Activated naive CD8-positive, alpha-beta T cell treated with anti-CD3 and anti-CD28 coated beads for 36 hours (primary cell): ENCODE measurements at places on chromosomes 4 and X.

GRCh38 chr4:87377816-87378215 is 13.2 kb downstream of the HSD17B11 start:
- DNase-seq, result no peak

DNA sequence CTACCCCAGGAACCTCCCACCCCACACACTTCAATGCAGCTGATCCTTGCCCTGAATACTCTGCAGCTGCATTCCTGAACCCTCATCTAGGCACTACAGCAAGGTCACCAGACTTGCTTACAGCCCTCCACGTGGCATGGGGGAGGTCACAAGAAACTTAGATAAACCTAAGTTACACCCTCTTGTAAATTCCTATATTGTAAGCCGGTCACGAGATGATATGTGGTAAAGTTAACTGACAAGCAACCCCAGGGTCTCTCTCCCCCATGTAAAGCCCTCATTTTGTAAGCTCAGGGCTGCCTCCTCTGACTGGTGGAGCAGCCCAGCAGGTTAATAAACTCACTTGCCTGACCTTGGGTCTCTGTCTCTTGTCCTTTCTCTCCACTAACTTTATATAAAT is 570.7 kb downstream of the PCDH7 start:
- DNase-seq, result no peak

- DNase-seq, result no peak
Measured at GRCh38 chr4:56906489-56907393, 959 bp upstream of the REST start.

GRCh38 chr4:20520901-20521300 is 179.4 kb upstream of the PACRGL start:
- no peak for DNase-seq

GRCh38 chrX:19748896-19749680 is 138.3 kb downstream of the SH3KBP1 start:
- no peak for DNase-seq

DNA sequence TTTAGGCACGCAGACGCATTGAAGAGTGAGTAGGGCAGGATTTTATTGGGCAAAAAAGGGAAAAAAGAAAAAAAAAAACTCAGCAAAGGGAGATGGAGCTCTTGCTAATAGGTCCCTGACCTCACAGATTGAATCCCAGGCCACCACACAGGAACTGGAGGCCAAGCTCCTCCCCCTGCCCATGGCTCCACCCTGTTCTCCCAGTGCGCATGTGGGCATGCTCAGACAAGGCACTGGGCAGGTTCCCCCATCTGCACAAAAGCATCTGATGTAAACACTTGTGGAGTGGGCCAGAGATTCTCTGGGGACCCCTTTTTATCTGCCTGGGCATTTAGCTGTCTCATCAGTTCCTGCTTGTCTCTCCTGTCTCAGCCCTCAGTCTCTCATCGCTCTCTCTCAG is 9.5 kb downstream of the FRMD7 start:
- no peak for DNase-seq

- no peak for DNase-seq
Measured at GRCh38 chr4:95594629-95595028, 45.9 kb upstream of the UNC5C start.

DNA sequence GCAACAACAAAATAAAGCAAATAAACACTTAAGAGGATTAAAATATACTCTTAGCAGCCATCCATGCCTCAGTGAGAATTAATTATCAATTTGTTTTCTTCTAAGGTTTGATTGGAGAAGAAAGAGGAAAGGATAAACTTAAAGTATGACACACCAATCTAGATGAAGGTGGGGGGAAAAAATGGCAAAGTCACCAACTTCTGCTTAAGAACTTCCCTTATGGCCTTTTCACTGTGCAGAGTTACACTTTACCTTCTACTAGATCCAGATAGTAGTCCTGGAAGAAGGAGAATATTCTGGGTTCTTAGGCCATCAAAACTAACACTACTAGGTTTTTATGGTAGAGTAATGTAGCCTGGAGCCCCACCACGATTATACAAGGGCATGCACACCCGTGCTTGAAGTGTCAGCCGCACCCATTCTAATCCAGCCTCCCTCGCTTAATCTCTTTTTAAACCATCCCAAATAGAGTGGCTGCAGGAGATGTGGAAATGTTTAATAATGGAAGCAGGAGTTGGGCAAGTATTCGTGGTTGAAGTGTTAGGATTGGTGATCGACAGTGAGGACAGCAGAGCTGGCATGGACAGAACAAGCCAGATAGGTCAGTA is 14.1 kb downstream of the ENPEP start:
- no peak for DNase-seq

GRCh38 chr4:187555174-187555573 is 440.4 kb upstream of the ZFP42 start:
- DNase-seq, result no peak

DNA sequence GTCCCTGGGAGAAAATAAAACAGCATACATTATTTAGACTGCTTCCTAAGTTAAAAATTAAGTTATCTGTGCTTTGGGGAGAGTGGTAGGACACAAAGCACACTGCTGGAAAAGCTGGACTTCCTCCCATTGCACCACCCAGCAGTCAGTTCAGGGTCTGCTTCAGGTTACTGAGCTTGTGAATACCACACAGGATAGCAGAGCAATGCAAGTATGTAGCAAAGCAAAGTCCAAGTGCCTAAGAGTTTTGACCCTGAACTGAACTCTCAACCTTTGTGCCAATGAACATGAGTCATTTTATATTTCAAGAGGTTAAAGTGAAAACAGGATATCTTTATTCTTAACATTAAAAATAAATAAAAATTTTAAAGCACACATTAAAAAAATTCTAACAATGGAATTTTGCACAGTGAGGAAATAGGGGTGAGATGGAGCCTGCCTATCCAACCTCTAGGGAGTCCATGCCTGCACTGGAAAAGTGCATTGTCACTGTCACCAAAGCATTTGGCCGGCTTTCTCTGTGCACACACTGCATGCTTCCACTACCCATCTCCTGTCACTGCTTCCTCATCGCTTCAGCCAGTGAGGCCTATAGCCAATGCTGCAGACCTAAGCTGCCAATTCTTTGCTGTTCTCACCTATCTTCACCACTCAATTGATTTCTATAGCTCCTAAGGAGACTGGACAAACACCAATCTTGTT is 50.9 kb downstream of the ABCG2 start:
- DNase-seq, result no peak

DNA sequence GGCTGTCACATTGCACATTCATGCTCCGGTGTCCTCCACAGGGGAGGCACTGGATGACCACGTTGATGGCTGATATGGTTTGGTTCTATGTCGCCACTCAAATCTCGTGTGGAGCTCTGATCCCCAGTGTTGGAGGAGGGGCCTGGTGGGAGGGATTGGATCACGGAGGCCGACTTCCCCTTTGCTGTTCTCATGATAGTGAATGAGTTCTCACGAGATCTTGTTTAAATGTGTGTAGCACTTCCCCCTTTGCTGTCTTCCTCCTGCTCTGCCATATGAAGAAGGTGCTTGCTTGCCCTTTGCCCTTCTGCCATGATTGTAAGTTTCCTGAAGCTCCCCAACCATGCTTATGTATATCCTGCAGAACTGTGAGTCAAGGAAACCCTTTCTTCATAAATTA is 22.3 kb upstream of the NAT8L start:
- DNase-seq, result no peak

- DNase-seq, result no peak
Measured at GRCh38 chrX:38500866-38501265, 60.5 kb upstream of the TSPAN7 start.

GRCh38 chrX:65712005-65712806 is 44.8 kb downstream of the MSN start:
- no peak for DNase-seq

GRCh38 chrX:103556963-103557612 is 28.2 kb upstream of the TCEAL4 start:
- no peak for DNase-seq

GRCh38 chr4:181793096-181793495 is 450.1 kb upstream of the TENM3 start:
- DNase-seq, result no peak

DNA sequence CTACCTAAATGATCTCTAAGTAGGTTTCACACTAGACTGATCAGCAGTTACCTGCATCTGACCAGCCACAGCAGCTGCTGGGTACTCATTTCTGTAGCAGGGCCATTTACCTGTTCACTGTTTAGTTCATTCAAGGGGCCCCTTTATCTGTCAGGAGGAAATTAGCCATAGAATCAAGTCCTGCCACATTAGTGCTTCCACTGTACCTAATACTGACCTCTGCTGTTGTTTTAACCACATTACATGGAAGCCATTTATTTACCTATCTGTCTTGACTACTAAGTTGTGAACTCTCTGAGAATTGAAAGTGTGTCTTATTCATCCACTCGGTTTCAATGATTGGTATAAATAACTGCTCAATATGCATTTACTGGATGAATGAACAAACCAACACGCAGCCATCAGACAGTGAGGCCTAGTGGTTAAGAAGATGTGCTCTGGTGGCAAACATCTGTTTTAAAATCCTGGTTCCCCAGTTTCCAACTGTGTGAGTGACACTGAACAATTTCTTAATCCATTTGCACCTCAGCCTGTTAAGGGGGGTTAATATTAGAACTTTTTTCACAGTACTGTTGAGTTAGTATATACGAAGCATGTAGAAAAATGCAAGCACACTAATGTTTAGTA is 30.0 kb upstream of the ANXA5 start:
- no peak for DNase-seq

DNA sequence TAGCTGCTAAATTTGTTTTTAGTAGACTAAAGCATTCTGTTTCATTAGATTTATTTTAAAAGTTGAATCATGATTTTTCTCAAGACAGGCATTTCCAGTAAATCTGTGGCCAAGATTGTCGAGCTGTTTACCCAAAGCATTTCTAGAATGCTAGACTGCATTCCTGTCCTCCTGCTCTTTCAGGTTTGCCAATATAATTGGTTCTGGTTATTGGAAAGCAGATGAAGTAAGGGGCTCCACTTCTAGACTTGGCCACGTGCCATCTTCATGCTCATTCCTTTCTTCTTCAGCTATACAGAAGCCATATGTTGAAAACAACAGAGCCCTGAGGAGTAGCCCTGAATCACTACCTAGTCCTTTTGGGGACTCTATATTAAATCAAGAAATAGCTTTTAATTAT is 62.5 kb downstream of the PGRMC2 start:
- no peak for DNase-seq

DNA sequence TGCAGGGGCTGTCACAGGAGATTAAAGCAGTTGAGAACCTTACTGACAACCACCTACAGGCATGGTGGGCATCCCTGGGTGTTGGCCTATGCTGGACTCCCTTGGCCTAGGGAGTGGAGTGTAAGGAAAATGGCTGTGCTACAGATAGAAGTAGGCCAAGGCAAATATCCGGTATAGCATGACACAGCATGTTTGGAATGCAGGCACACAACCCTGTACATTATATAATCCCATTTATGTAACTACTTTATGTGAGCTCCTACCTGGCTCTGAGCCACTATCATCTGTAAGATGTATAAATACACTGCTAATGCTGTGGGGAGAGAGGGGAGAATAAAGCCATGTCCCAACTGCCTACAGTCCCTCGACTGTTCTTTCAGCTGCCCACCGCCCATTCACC is 38.7 kb upstream of the KCTD8 start:
- DNase-seq, result no peak

GRCh38 chr4:105458001-105458400 is 15.9 kb downstream of the PPA2 start:
- DNase-seq, result no peak

DNA sequence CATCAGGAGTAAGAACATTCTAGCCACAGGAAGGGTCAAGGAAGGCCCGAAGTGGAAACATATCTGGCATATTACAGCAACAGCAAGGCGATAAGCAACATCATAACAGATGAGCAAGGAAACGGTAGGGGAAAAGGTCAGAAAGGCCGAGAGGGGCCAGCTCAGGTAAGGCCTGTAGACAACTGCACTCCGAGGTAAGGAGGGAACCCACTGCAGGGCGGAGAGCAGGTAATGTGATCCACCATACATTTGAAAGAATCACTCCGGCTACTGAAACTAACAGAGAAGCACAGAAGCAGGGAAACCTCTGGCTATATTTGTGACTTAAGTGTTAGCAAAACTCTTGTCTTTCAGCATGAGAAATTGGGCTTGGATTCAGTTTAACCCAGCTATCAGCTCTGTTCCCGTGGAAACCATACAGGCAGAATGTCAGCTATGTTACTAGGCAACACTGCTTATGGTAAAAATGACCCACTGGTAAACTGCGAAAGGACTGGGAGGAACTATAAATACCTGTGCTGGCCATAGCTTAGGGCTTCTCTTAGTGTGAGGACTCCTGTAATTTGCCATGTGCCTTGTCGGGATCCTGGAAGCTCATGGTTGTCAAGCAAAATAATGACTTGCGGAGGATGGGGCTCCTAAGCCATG is 31.0 kb downstream of the FRYL start:
- DNase-seq, result no peak

GRCh38 chr4:124890522-124890921 is 178.0 kb upstream of the ANKRD50 start:
- DNase-seq, result no peak

- DNase-seq, result no peak
Measured at GRCh38 chrX:130485870-130486269, 84.1 kb downstream of the RBMX2 start.

DNA sequence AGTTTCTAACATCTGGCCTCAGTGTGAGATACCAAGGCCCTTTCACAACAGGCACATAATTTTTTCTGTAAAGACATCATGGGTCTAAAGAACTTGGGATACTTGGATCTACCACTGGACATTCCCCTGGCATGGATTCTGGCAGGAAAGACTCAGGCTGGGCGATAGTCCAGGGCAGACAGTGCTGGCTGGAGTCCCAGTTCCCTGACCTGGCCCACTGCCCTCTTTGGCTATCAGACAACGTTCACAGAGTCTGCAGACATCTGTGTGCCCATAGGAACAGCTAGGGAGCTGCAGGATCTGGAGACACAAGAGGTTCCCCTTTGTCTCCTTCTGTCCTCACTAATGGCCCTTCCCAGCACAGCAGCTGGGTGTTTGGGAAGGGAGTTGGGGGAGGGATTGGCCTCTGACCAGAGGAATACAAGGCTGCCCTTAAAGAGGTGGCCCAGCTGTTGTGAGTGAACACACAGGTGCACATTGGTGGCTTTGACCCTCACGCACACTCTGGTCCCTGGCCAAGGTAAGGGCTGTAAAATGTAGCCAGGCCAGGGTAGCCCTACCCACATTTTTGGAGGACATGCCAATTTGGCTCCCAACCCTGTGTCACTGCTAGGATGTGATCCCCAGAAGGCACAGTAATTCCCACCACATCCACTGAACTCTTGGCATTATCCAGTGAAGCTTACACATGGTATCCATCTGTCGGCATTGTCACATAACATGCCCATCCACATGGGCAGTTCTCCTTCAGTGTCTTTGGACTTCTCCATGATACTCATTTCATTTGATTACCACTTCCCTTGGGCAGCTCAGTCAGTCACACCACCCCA is 72.3 kb downstream of the SOX3 start:
- no peak for DNase-seq

DNA sequence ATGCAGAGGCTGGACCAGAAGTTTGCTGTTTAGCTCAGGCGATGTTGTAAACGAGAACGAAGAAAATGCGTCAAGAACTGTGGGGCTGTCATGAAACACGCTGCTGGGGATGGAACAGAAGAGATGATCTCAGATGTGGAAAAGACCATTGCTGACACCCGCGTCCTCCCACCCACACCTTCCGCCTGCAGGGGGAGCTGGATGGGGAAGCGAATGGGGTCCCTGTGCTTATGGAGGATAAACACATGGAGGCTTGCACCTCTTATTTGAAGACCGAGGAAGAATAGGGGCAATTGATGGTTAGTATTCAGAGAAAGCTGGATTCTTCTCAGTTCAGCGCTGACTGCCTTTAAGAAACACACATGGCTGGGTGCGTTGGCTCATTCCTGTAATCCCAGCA is 63.9 kb downstream of the GPR143 start:
- no peak for DNase-seq
